ENCODE measurements at places on chromosomes 2 and 18. TPM values are rescaled to one million over a fixed set of nuclear protein-coding genes. Genes with fewer than 3 reads are reported as not detected.

Gene GKN1
- not detected for total RNA-seq

Gene AKAIN1
- not detected for total RNA-seq

Gene UGT1A8
- total RNA-seq, result not detected

Gene TMEM37
- not detected for total RNA-seq

Gene LRATD1
- total RNA-seq, result not detected

Gene C2orf80
- total RNA-seq, result not detected

Gene VWC2L
- not detected for total RNA-seq

Gene MFSD2B
- total RNA-seq, result 0.07 TPM

Gene PDE1A
- not detected for total RNA-seq

Gene HJURP
- total RNA-seq, result 50.8 TPM

Gene RTP5
- total RNA-seq, result not detected

Gene MAB21L4
- total RNA-seq, result not detected
